ENCODE measurements at places on chromosomes 16 and 17.

DNA sequence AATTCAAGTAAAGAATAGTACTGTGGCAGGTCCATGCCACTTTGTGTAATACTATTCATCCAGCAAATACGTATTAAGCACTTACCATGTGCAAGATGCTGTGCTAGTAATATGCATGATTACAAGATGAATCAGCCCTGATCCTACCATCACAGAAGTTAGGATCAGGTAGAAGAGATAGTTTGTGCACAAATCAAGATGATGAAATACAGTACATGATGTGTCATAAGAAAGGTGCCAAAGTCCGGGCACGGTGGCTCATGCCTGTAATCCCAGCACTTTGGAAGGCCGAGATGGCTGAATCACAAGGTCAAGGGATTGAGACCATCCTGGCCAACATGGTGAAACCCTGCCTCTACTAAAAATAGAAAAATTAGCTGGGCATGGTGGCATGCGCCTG, 10.9 kb downstream of the COG4 start:
- DNase-seq, result no peak

DNA sequence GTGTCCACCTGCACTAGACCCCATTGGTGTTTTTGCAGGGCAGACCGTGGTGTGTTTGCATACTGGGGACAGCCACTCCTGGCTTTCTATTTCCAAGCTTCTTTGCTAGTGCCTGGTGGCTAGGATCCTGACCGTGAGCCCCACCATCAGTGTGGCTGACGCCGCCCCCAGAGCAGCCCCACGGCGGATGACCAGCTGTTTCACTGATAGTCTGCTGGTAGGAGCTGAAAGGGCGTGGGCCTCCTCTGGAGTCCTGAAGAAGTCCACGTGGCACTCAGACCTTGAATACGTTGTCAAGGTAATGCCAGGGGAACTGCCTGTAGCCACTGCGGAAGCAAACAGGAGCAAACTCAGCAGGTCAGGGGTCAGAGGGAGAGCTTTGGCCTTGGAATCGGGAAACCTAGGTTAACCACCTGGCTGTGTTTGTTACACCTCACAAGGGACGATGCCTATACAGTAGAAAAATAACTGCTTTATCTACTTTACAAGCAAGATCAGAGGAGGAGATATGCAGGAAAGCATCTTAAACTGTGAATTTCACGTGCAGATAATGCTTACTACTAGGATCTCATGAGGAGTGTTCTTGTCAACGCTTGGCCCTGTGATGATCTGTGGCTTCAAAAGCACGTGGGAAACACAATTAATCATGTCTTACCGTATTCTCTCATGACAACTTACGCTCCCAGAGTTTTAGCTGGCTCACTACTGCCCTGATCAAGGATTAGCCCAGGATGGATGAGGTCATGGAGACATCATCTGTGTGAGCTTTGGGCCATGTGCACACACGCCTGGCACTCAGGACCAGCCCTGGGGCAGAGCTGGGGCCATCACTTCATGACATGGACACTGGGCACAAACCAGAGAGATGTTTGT, 30.3 kb downstream of the ALDH3A2 start:
- DNase-seq, result no peak

DNA sequence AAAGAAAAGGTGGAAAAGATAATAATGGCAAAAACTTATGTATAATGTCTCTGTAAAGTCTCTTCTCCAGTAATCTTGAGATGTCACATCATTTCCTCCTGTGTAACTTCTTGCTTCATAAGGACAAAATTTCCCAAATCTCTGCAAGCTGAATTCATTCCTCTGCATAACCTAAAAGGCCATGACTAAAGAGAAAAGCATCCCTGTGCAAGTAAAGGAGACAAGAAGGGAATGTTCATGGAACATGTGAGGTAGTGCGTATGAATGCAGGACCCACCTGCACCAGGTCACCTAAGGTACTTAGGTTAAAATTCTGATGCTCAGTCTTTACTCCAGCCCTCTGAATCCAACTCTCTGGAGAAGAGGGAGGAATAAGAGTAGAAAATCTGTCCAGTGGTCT, 46.9 kb upstream of the NLK start:
- DNase-seq, result no peak

DNA sequence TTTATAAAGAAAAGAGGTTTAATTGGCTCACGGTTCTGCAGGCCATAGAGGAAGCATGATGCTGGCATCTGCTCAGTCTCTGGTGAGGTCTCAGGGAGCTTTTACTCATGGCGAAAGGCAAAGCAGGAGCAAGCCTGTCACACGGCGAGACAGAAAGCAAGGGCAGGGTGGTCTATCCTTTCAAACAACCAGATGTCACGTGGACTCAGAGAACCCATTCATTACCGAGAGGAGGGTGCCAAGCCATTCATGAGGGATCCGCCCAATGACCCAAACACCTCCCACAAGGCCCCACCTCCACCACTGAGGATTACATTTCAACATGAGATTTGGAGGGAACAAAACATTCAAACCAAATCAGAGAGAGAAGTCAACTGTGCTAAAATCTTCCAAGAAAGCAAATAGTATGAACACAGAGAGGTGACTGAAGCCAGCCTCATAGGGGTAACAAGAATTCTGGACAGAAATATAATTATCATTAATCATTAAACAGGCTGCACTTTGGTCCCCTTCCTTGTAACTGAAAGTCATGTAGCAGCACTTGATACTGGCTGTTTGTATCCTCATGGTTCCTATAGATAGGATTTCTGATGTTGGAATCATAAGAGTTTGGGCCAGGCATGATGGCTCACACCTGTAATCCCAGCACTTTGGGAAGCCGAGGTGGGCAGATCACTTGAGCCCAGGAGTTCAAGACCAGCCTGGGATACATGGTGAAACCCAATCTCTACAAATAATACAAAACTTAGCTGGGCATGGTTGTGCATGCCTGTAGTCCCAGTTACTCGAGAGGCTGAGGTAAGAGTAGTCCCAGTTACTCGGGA, 52.5 kb upstream of the B4GALNT2 start:
- no peak for DNase-seq

- no peak for DNase-seq
These were observed 4.0 kb upstream of the DLX4 start for GRCh38 chr17:49964769-49965523.

- DNase-seq, result no peak
These were observed 4.5 kb downstream of the ZNF646 start for GRCh38 chr16:31078597-31079341.

GRCh38 chr16:79156761-79157160, 443.8 kb downstream of the MAF start:
- no peak for DNase-seq

- no peak for DNase-seq
These were observed 22.7 kb upstream of the KIF19 start for GRCh38 chr17:74303305-74303704.

DNA sequence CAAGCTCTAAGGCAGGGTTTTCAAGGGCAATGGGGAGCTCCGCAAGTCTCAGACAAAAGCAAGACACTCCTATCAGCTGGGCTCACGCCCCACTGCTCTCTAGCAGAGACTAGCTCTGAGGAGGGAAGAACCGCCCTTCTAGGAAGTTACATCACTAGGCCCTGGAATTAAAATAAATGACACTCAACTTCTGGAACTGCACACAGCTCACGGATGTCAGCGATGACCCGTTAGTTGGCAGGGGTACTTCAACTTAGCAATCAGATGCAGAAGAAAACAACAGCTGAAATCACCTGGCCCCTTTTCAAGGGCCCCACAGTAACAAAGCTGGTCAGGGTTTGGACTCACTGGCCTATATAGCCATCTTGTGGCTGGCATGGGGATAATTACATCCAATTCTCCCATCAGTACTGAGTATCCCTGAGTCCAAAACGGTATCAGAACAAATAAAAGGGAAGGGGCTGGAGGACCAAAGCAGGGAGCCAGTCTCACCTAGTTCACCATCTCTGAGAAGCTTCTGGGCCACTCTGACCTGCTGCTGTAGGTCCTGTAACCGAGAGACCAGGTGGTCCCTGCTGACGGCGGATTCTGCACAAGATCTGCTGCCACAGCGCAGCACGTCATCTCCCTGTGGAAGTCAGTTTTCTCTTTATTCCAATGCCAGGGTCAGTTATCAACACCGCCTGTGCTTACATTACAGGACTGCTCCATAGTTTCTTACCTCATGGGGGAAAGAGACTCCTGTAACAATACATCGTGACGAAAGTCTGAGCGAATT, 22.2 kb downstream of the SERPINF1 start:
- no peak for DNase-seq

- DNase-seq, result no peak
These were observed 32.6 kb downstream of the TMEM100 start for GRCh38 chr17:55690105-55690508.

GRCh38 chr17:72270273-72270924, 149.6 kb downstream of the SOX9 start:
- DNase-seq, result no peak

DNA sequence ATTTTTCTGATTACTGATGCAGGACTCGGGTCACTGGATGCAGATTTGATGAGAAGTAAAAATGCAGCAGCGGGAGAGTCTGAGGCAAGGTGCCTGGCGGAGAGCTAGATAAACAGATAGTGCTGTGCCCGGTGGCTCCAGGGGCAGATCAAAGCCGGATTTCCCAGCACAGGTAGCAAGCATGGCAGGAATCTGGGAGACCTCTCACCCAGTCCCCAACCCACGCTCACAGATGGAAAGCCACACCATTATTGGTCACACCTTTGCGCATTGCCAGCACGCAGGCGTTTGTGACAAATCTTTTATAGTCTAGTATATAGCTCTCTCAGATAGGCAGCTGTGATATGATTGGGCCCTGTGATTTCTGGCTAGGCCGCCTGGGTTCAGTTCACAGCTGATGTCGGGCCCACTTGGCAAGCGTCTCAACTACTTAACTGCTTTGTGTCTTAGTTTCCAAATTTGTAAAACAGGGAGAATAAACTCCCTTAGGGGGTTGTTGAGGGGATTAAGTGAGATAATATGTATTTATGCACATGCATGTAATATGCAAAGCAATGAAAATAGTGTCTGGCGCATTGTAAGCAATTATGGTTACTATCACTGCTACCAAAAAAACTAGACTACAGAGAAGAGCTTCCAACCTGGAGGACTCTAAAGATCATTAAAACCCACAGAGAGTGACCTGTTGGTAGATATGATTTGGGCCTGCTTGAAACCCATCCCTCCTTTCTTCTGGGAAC, 42.0 kb upstream of the NFAT5 start:
- no peak for DNase-seq

DNA sequence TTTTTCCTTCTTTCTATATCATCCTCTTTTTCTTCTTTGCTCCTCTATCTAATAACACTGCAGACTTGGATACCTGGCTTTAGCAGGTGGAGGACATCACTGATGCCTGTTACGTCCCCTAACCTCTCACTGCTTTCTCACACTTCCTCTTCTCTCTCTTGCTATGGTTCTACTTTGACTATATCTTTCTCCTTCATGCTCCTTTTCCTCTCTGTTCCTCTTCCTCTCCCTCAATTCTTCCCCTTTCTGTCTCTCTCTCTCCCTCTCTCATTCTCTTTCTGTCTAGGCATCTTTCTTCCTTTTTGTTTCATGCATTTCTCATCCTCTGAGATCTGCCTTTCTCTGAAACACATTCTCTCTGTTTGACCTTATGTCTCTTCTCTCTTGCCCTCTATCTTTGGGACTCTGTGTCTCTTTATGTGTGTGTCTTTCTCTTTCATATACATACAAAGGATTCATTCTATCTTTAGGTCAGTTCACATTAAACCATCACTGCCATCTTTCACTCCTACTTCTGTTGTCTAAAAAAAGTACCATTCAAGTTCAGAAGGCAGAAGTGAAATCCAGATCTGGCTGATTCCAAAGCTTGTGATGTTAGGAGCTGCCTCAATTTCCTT, 353.7 kb downstream of the SHISA9 start:
- DNase-seq, result no peak

DNA sequence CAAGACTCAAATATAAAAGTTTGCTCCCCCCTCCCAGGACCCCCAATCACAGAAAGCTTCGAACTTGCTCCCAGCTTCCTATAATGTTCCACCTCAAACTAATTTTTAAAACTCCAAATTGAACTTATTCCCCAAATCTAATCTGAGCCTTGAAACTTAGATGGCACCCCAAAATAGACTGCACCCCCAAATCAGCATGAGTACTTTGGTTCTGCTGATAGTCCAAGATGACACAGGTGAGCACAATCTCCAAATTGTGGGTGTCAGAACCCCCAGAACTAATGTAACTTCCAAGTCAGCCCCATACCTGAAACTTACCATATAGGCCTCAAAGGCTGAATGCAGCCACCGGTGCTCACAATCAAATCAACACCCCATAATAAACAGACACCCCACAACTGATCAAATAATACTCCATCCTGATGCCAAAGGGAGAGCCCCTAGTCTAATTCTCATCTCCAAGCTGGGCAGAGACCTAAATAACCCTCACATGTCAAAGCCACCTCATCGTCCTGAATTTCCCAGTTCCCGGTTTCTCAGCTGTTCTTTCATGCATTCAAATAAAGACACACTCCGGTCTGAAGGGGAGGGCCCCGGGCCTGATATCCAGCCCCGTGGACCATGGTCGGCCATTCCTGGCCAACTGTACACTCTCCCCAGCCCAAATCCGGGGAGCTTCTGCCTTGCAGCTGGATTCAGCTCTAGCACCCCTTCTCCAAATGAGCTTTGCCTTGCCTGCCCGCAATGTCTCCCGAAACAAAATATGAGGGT, 1.8 kb upstream of the BCL6B start:
- DNase-seq, result no peak

GRCh38 chr17:27747462-27748359, 52.6 kb downstream of the NOS2 start:
- no peak for DNase-seq

DNA sequence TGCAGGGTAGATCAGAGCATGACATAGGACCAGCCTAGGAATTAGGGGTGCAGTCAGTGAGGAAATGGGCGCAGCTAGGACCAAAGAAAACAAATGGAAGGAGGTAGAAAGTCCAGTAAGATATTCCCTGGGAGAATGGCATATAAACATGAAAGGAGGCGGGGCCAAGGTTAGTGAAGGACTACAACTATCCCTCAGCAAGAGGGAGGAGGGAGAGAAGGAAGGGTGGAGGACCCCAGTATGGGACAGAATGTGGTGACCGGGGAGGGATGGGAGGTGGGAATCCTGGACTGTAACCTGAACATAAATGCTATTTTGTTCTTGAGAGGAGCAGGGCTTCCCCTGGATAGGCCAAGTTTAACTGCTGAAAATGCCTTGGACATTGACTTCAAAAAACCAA, 22.8 kb downstream of the ITGB3 start:
- no peak for DNase-seq

DNA sequence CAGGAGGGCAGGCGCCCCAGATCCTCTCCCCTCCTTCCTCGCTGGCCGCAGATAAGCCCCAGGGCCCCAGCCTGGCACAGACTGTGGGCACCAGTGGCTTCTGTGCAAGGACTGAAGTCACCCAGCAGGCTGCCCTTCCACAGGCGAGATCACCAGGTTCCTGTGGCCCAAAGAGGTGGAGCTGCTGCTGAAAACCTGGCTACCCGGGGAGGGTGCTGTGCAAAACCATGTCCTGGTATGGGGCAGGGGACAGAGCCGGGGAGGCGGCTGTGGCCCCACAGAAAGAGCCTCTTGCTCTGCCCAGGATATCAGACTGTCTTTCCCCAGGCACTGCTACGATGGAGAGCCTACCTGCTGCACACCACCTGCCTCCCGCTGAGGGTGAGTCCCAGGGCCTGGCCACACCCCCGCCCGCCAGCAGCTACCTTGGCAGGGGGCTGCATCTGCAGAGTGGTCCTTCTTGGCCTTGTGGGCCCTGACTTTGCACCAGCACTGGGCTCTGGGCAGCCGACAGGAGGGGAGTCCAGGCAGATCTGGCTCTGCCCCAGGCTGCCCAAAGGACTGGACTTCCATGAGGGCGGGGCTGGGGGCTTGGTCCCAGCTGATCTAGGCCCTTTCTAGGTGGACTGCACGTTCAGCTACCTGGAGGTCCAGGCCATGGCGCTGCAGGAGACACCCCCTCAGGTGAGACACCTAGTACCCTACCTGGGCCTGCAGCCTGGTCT, 615 bp downstream of the CARMIL2 start:
- DNase-seq, result no peak

- no peak for DNase-seq
These were observed 5.5 kb downstream of the KRT15 start for GRCh38 chr17:41513168-41513547.

Data from GDM1 (cell line).